Urothelium cell line (cell line): ENCODE measurements at places on chromosomes 11 and 22.
A peak's percentile ranks its signal among the peaks of the same experiment; 100 is the strongest.

- DNase-seq = no peak
These were observed 24.4 kb upstream of the FXYD6 start for GRCh38 chr11:117900720-117901440.

GRCh38 chr22:20955548-20955947 lies 11.5 kb upstream of the AIFM3 start:
- DNase-seq = no peak

GRCh38 chr11:111440416-111441205 lies 61.5 kb upstream of the POU2AF1 start:
- no peak for DNase-seq

DNA sequence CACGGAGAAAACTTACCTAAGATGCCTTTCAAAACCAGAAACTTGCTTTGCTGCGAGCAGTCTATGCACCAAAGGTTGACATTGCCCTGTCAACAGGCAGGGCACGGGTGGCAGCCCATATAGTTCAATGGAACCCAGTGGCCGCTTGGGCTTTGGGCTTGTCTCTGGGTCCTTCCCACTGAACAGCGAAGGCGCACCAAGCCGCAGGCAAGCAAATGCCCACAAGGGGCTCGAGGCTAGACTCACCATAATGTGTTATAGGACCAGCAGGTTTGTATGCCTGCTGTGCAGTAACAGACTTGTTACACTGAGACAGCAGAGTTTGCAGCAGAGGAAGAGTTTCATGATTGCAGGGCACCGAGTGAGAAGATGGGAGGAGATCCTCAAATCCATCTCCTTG lies 20.3 kb downstream of the CLDN5 start:
- DNase-seq = no peak

- DNase-seq = no peak
These were observed 86.3 kb upstream of the HMGXB4 start for GRCh38 chr22:35170716-35171697.

GRCh38 chr11:6127881-6128280 lies 20.4 kb downstream of the OR56B4 start:
- no peak for DNase-seq

DNA sequence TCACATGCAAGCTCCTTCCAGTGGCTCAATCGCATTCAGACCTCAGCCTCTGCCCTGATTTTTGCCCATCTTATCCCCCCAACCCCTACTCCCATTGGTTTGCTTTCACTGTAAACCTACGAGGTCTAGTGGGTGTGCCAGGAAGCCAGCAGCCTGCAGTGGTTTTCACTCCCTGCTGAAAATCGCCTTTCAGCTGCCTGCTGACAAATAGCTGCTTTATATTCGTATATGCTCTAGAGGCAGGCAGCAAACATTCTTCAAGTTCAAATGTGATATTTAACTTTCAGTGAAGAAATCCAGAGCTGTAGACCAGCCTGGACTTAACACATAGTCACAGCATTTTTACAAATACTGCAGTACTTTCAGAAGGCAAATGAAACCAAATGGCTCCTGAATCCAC lies 92.8 kb upstream of the APOA1 start:
- DNase-seq = no peak

GRCh38 chr11:70145071-70145470 lies 58.0 kb upstream of the FADD start:
- no peak for DNase-seq

DNA sequence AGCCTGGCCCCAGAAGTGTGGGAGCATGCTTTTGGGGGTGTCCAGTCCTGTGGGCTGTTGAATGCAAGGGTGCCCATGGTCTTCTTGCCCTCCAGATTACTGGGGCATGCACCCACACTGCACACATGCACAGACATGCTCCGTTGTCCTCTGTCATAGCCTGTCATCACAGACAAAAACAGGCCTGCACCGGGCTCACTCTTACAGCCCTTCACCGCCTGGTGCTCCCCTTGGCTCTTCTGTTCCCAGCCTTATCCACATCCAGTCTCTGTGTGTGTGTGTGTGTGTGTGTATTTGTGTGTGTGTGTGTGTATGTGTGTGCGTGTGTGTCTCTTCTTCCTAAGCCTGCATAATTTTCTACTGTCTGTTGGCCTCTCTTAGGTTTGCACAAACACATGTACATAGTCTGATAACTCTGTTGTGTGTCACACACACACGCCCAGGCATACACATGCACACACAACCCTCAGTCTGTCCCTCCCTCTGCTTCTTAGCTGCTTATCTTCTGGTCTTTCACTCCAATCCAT lies 23.4 kb upstream of the NECTIN1 start:
- DNase-seq = no peak

DNA sequence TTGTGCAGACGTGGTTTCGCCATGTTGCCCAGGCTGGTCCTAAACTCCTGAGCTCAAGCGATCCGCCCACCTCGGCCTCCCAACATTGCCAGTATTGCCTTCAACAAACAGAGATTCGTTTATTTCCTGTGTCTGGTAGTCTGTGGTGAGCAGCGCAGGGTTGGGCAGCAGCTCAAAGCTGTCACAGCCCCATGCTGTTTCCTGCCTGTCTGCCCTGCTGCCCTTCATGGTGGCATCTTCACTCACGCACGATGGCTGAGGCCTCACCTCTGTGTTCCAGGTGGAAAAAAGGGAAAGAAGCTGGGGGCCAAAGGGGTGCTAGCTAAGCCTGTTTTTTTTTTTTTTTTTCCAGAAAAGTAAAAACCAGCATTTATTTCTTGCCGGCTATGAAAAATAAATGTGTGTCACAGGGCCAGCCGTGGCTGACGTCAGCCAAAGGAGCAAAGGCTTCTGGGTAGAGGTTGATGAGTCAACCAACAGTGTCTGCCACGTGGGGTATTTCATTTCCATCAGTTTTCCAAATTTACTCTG lies 28.8 kb downstream of the TBC1D22A start:
- DNase-seq = peak; percentile 66

GRCh38 chr11:32056438-32056837 lies 34.4 kb upstream of the RCN1 start:
- DNase-seq = peak; percentile 35

DNA sequence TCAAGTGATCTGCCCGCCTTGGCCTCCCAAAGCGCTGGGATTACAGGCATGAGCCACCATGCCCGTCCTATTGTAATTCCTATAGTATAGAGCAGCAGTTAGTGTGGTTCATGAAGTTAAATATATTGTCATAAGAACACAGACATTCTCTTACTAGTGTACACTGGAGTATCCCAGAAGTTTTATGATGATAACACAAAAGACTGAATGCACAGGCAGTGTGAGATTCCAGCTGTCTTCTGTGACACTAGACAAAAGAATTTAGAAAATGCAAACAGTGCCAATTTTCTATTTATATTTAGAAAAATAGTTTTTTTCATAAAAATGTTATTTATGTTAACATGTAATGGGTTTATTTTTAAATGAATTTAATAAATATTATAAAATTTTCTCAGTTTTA lies 39.4 kb upstream of the RBX1 start:
- DNase-seq = no peak

DNA sequence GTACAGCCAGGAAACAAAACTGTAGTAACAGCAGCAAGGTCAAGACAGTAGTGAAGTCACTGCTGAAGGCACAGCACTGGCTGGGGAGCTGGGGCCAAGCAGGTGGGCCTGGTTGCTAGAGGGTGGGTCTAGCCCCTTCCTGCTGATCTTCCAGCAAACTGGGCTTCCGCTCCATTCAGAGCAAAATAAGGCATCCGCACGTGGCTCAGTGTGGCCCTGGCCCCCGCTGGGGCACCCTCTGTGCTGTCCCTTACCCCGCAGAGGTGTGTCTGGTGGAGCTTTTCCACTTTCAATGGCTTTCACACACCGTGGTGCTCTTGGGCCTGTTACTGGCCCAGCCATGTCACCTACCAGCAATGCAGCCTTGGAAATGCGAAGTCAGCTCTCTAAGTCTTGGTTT lies 162.4 kb upstream of the B3GAT1 start:
- no peak for DNase-seq

- no peak for DNase-seq
These were observed 260.8 kb downstream of the MIAT start for GRCh38 chr22:26918226-26918625.

DNA sequence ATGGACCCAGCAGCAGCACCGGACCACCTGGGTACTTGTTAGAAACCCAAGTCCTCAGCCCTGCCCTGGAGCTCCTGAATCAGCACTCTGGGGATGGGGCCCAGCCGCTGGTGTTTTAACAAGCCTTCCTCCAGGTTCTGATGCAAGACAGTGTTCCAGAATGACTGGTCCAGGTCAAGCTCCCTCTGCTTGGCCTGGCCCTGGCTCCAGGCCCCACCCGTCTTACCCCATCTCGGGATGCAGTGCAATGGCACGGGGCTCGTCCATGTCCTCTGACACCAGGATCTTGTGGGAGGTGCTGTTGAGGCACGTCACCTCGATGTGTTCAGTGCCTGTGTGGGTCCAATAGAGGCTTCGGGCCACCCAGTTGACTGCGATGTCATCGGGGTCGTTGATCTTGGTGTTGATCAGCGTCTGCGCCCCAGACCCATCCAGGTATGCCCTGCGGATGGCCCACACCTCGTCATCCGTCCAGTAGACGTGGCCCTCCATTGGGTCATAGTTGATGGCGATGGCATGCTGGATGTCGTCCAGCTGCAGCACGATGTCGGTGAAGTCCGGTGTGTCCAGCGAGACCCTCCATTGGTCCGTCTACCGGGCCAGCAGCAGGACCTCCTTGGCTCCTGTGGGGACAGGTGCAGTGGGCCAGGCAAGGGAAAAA lies 140.3 kb downstream of the CRYBB2 start:
- DNase-seq = no peak

- DNase-seq = no peak
These were observed 14.4 kb downstream of the SREBF2 start for GRCh38 chr22:41847300-41847699.

DNA sequence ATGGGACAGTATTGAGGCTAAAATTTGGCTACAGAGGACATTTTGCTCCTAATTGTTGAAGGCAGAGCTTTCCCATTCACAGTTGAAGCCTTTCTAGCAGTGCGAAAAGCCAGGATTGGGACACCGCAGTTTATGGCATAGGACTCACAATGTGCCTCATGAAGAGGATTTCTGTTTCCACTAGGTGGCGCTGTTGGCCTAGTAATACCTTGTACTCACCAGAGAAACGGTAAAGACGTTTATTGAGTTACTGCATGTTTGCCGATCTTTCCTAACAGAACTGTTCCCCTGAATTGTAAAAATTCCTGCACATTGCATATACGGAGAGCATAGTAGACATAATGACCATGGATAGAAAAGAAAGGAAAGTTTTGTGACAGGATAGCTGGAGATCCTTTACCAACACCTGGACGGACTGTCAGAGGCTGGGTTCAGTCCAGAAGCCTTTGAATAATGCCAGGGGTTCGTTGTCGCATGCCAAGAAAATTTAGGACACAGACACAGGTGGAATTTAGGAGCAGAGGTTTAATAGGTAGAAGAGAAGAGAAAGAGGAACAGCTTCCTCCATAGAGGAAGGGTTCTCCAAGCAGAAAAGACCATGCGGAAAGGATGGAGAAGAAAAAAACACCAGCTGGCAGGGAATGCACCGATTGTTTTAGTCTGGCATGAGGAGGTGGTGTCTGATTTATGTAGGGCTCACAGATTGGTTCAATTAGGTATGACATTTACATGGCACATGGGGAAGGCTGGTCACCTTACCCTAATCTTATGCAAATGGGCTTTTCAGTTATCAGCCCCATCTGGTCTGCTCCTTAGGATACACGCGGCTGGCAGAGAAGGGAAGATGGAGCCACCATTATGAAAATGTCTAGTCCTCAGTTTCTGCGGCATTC lies 10.8 kb upstream of the OR51D1 start:
- DNase-seq = peak; percentile 55

DNA sequence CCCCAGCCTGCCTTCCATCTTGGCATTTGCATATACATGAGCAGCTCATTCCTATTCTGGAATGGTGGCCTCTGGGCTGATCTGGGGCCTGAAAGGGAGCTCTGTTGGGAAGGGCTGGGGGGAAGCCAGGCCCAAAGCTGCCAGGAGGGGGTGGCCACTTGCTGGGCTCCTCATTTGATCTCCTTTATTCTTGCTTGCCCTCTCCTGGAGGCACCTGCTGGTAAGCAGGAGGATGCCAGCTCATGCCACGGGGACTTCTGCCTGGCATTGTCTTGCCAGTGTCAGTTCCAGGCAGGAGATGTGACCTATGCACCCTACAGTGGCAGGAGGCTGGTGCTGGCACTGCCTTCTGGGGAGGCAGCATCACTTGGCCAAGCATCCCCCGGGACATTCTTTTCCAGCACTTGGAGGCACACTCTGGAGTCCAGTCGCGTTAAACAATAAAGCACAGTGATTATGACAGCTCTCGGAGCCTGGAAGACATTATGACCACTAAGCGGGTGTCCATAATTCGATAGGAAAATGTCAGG lies 128.3 kb downstream of the NTM start:
- no peak for DNase-seq

- no peak for DNase-seq
These were observed 993 bp upstream of the SFI1 start for GRCh38 chr22:31495343-31495742.
